Fibroblast of villous mesenchyme (primary cell): ENCODE measurements at places on chromosomes 13 and 19. TPM values are rescaled to one million over a fixed set of nuclear protein-coding genes. Genes with fewer than 3 reads are reported as not detected.

The TMC4 gene
- 0.32 TPM in 1 of 2 replicates, not detected in the other for total RNA-seq

The DACH1 gene
- total RNA-seq: 0.43 and 1.6 TPM in 2 replicates

The ATP8B3 gene
- total RNA-seq: 0.86 and 1.6 TPM in 2 replicates

GRCh38 chr19:3441089-3441985 is 39.0 kb downstream of the SMIM24 start:
- no peak for DNase-seq

DNA sequence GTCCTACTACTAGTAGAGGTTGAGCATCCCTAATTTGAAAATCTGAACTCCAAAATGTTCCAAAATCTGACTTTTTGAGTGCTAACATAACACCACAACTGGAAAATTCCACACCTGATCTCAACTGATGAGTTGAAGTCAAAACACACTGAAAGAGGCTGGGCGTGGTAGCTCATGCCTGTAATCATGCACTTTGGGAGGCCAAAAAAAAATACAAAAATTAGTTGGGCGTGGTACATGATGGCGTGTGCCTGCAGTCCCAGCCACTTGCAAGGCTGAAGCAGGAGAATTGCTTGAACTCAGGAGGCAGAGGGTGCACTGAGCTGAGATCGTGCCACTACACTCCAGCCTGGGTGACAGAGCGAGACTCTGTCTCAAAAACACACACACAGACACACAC is 29.9 kb downstream of the USP12 start:
- DNase-seq: no peak
